ENCODE measurements at places on chromosomes 1 and 21.

DNA sequence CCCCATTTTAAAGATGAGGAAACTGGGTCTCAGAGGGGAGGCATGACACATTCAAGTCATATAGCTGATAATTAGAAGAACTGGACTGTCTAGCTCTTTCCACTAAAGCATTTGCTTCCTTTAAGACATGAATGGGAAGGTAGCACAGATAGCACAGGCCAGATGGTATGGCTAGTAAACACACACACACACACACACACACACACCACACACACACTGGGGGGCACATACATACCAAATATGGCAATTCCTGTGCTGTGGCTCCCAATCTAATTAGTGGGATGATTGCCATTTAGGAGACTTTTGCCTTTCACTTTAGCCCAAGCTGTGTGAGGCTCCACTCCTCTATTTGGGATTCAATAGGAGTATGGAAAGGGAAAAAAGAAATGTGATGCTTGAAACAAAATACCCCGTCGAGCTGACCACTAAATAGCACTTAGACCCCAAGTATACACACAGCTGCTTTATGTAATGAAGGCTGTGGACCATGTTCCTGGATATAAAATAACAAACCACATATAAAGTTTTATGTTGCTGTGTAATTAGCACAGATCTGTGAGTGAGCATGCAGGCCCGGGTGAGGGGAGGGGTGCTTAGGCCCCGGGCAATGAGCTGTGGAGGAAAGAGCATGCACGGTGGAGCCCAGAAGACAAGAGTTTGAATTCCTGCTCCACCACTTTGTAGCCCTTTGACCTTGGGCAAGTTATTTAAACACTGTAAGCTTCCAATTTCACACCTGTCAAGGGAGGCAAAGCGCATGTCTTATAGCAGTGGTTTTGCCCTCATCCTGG lies 6.8 kb upstream of the TRABD2B start:
- no peak for DNase-seq

DNA sequence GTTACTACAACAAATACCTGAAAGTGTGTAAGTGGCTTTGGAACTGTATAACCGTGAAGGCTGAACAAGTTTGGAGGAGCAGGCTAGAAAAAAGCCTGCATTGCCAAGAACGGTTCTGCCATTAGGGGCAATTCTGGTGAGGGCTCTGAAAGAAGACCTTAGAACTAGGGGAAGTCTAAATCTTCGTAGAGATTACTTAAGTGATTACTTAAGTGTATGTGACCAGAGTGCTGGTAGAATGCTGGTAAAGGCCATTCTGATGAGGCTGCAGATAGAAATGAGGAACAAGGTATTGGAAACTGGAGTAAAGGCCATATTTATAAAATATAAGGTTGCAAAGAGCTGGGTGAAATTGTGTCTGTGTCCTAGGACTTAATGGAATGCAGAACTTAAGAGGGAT lies 158.0 kb downstream of the CLIC6 start:
- no peak for DNase-seq

GRCh38 chr1:163399001-163399400 lies 77.2 kb downstream of the NUF2 start:
- no peak for DNase-seq

DNA sequence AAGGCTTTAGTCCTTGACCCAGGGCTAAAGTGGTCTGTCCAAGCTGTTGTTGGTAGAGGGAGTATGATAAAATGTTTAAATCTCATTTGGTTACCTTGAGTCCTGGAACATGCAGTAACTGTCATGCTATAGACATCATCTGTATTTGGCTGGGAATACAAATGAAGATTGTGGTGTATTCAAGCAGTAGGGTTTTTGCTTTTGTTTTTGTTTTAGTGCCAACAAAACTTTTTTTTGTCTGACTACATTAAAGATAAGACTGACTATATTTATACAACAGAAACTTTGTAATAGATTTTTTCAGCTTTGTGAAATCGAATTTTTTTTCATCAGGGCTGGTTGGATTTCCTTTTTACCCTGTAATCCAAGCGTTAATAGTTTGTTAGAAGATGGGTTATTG lies 7.4 kb upstream of the SARS1 start:
- DNase-seq = no peak

- DNase-seq = no peak
Measured at GRCh38 chr1:63951059-63951946, 177.5 kb downstream of the ROR1 start.
